Activated CD4-positive, alpha-beta T cell treated with anti-CD3 and anti-CD28 coated beads for 24 hours (primary cell): ENCODE measurements at places on chromosomes 3 and 15.

GRCh38 chr3:120172070-120172469, 77.8 kb upstream of the GSK3B start:
- DNase-seq, result no peak

- DNase-seq, result no peak
These were observed 388.5 kb downstream of the MAGI1 start for GRCh38 chr3:65650247-65650646.

DNA sequence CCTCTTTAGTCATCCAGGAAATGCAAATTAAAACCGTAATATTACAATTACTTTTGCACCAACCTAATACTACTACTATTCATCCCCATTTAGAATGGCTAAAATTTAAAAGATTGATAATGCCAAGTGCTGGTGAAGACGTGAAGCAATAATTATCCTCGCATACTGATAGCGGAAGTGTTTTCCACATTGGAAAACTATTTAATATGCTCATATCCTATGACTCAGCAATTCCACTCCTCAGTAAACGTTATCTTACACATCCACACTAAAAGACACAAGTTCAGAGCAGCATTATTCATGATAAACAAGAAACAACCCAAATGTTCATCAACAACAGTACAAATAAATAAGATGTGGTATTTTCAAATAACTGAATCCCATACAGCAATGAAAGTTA, 70.6 kb downstream of the VPS13C start:
- no peak for DNase-seq

DNA sequence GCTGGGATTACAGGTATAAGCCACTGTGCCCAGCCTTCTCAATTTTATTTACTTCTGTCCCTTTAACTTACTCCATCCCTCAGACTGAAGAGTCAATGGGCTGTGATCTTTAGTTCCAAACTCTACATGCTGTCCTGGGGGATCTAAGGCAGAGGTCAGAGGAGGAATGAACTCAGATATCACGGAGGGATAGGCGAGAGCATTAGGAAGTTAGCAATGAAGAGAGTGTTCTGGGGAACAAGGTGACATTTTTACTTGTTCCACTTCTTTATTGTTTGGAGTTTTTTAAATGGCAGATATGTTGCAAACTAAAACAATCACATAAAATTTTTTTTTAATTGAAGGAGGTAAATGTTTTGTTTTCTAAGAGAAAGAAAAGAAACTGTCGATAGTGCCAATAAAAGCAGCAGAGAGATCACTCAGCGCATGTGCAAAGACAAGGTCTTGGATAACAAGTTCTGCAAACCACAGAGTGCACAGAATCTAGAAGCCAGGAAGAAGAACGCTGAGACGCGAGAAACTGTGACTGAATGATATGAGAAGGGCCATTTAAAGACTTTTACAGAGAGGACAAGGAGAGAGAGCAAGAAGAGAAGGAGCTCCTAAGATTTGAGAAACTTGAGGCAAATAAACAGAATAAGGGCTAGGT, 10.8 kb upstream of the CA12 start:
- DNase-seq, result no peak
